WTC11 (cell line): ENCODE measurements at places on chromosomes 6 and 20. TPM values are rescaled to one million over a fixed set of nuclear protein-coding genes. Genes with fewer than 3 reads are reported as not detected.

DNA sequence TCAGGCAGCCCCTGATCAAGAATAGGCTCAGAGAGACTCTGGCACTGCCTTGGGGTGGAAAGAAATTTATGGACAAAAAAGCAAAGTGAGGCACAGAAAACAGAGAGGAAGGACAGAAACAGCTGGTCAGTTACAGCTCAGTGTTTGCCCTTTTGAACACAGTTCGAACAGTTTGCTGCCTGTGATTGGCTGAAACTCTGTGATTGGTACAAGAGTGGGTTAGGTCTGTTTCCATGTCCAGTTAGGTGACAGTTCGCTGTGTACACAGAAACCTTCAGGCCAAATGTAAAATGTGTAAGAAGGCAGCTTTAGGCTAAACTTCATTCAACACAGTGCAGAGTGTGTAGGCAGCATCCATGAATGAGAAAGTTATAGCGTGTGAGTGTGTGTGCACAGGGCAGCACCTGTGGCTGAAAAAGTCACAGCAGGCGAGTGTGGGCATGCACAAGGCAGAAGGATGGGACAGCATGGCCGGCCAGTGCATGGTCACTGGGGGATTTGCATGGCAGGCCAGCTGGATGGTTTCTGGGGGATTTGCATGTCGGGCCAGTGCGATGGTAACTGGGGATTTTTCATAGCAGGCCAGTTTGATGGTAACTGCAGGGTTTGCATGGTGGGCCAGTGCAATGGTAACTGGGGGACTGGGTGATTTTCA lies 75.4 kb upstream of the FRMD1 start:
- DNase-seq = no peak
- H3K4me1 ChIP-seq = peaks cover 36% of the 10 kb centered on the region
- H3K27me3 ChIP-seq = no peaks in the 10 kb centered on the region; the same call in 1 of the 2 replicates
- no peaks in the 10 kb centered on the region for H3K36me3 ChIP-seq
- no peak overlapping the region for H3K4me3 ChIP-seq
- H3K27ac ChIP-seq = no peak overlapping the region

DNA sequence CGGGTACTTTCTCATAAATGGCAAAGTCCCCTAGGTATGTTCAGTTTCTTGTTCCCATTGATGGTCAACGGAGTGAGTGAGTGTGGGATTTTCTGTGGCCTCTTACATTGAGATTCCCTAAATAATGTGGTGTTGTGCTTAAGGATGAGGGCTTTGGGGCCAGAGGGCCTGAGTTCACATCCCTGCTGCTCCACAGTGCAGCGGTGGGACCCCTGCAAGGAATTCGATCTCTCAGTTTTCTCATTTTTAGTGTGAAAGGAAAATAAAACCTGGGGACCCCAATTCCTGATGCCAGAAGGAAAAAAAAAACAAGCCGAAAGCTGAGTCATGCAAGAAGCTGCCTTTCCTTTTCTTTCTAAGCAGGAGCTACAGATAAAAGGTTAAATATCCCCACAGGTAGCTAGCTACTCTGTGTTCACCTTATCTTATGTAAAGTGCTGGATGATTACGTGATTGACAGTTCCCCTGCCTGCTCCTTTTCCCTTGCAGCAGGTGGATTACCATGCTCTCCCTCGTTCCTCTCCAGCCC lies 120.2 kb upstream of the CLDN20 start:
- H3K27ac ChIP-seq = peak overlapping the region; percentile 89
- H3K4me3 ChIP-seq = peak overlapping the region; percentile 27
- H3K27me3 ChIP-seq = no peaks in the 10 kb centered on the region
- peaks cover 56% of the 10 kb centered on the region for H3K4me1 ChIP-seq
- H3K36me3 ChIP-seq = peaks cover 15% of the 10 kb centered on the region

DNA sequence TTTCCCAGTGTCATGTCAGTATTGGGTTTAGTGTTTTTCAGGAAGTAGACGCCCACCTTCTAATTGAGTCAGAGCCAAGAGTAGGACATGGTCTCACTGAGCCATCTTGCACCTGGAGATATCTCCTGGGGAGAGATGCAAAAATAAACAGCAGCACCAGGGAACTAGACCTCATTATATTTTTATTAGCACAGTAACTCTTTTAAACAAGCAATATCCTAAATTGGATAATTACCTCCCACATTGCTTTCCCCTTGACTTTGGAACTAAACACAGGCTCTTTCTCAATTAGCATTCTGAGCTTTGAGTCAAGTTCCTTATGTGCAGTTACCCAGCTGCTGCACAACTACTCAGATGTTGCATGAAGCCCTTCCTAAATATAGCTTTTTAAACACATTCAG lies 175.4 kb downstream of the IBTK start:
- no peak overlapping the region for H3K27ac ChIP-seq
- no peaks in the 10 kb centered on the region for H3K27me3 ChIP-seq
- no peak overlapping the region for H3K4me3 ChIP-seq
- no peaks in the 10 kb centered on the region for H3K36me3 ChIP-seq

DNA sequence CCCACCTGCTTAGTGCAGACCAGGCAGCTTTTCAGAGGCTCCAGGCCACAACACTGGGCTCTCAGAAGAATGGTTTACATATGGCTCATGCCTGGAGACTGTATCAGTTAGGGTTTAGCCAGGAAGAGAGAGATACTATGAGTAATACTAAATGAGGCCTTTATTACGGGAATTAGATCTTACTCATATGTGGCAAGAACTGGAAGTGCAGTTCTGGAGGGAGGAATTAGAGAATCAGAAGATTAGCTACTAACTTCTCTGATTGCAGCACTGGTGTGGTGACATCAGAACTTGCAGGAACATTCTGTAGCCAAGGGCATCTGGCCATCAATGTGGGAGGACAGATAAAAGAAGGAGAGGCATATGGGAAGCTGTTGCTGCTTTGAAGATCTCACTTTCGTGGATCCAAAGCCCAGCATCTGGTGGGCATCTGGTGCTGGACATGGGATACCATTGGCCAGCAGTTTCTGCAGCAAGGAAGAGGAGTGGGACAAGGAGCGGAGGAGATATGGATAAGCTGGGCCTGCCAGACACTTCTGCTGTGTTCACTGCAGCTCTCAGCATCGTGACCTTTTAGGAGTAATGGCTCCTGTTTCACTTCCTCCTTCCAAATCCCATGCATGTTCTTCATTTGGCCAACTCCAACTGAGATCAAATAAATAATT lies 248.5 kb downstream of the BTBD3 start:
- no peaks in the 10 kb centered on the region for H3K27me3 ChIP-seq
- peaks cover 16% of the 10 kb centered on the region for H3K36me3 ChIP-seq
- no peak overlapping the region for H3K4me3 ChIP-seq

DNA sequence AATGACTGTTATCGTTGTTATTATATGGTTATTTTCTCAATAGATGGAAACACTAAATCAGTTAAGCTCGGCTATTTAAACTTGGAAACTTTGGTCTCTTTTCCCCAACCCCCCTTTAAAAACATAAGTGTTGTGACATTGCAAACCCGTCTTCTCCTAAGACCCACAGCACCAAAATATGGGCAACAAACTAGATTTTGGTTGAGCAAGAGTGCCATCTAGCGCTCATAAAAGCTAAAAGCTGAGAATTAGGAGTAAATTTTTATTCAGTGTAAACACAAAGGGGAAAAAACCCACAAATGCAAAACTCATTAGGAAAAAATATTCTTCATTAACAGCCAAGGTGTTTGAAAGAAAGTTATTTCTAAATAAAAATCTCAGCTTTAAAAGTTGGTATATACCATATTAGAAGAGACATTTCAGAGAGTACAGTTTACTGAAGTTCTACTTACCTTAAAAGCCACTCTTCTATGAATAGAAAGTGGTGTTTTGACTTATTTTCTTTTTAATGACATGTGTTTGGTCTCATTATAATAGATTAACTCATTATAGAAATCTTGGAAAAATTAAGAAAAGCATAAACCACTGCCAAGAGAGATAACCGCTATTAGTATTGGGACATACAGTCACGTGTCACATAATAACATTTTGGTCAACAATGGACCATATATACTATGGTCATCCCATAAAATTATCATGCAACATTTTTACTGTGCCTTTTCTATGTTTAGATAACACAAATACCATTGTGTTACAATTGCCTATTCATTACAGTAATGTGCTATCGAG lies 21.1 kb downstream of the SESN1 start:
- peaks cover 4% of the 10 kb centered on the region for H3K4me1 ChIP-seq
- no peak overlapping the region for H3K4me3 ChIP-seq
- H3K27ac ChIP-seq = no peak overlapping the region

POU5F1 gene
- total RNA-seq = 2,735 to 3,160 TPM (median 3,135 TPM) in 3 replicates

DNA sequence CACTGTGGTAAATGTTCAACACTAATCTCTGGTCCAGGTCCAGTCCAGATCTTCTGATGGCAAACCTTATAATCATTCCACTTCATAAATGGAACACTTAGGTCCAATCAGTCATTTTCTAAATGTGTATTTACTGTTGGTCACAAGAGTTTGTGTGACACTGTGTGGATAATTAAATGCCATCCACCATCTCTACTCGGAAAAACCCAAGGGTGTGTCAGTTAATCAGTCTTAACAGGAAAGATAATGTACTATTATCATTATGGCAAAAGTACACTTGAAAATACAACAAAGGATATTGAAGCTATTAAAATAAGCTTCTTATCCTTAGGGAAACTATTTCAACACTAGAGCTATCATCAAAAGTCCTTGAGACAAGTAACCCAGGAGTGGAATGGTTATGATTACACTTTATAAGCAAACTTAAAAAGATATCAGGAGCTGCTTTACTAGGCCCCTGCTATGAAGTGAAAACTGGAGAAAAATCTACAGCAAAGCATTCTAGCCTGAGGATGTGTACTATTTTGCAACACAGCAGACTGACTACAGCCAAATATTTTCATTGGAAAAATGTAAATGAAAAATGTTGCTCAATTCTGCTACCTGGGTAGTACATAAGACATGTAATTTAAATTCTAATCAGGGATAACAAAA lies 227.9 kb downstream of the LAMA2 start:
- H3K4me3 ChIP-seq = no peak overlapping the region
- H3K27me3 ChIP-seq = no peaks in the 10 kb centered on the region

- H3K27ac ChIP-seq = no peak overlapping the region
- H3K4me3 ChIP-seq = no peak overlapping the region
- no peaks in the 10 kb centered on the region; the same call in 1 of the 2 replicates for H3K27me3 ChIP-seq
- H3K4me1 ChIP-seq = peaks cover 25% of the 10 kb centered on the region
- peaks cover 7% of the 10 kb centered on the region for H3K36me3 ChIP-seq
These were observed 172.5 kb downstream of the SLC24A3 start for GRCh38 chr20:19384940-19385339.

- H3K4me1 ChIP-seq = no peaks in the 10 kb centered on the region
- H3K27me3 ChIP-seq = no peaks in the 10 kb centered on the region
- no peak for DNase-seq
- H3K4me3 ChIP-seq = no peak overlapping the region
These were observed 40.3 kb upstream of the PPP1R3G start for GRCh38 chr6:5044866-5045265.

GRCh38 chr20:41147767-41148191 lies 10.4 kb downstream of the PLCG1 start:
- H3K36me3 ChIP-seq = peaks cover 10% of the 10 kb centered on the region; the same call in 1 of the 2 replicates
- H3K4me3 ChIP-seq = no peak overlapping the region
- H3K27ac ChIP-seq = no peak overlapping the region
- no peak for DNase-seq

DNA sequence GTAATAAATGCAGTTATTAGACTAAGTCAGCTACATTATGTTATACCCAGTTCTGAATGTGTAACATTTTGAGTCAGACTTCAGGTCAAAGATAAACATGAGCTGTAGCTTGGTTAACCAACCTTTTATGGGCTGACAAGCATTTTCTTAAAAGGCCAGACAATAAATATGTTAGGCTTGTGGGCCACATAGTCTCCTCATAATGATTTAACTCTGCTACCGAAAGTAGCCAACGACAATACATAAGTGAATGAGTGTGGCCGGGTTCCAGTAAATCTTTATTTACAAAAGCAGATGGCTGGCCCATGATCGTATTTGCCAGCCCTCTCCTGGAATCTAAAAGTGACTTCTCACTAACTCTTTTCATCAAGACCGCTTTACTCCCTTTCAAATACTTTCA lies 49.9 kb downstream of the ATG5 start:
- peaks cover 8% of the 10 kb centered on the region for H3K4me1 ChIP-seq
- no peaks in the 10 kb centered on the region for H3K27me3 ChIP-seq
- DNase-seq = no peak
- H3K4me3 ChIP-seq = no peak overlapping the region
- H3K27ac ChIP-seq = no peak overlapping the region

DNA sequence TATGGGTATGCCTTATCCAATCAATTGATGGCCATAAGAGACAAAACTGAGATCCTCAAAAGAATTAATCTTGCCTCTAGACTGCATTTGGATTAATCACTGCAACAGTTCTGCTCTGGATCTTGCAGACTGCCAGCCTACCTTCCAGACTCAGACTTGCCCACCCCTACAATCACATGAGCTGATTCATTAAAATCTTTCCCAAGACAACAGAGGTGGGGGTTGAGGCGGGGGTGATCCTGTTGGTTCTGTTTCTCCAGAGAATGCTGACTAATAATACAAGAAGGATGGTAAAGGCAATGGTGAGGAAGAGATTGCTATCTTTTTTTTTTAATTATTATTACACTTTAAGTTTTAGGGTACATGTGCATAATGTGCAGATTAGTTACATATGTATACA lies 43.7 kb upstream of the MEI4 start:
- no peaks in the 10 kb centered on the region for H3K36me3 ChIP-seq
- H3K27me3 ChIP-seq = no peaks in the 10 kb centered on the region
- H3K27ac ChIP-seq = no peak overlapping the region
- no peak for DNase-seq
- no peaks in the 10 kb centered on the region for H3K4me1 ChIP-seq

PAK5 gene
- 0.31 to 0.53 TPM (median 0.48 TPM) in 3 replicates for total RNA-seq

AIF1 gene
- 5.4 to 8.5 TPM (median 7.1 TPM) in 3 replicates for total RNA-seq

- H3K27ac ChIP-seq = peak overlapping the region; percentile 41; the same call in 1 of the 2 replicates
- no peaks in the 10 kb centered on the region for H3K27me3 ChIP-seq
- no peak for DNase-seq
- H3K4me3 ChIP-seq = no peak overlapping the region
- H3K4me1 ChIP-seq = peaks cover 26% of the 10 kb centered on the region
These were observed 20.0 kb upstream of the POU5F1 start for GRCh38 chr6:31190488-31190887.

- H3K36me3 ChIP-seq = peaks cover 18% of the 10 kb centered on the region
- H3K27ac ChIP-seq = no peak overlapping the region
- H3K4me1 ChIP-seq = peaks cover 3% of the 10 kb centered on the region; the same call in 1 of the 2 replicates
- no peak for DNase-seq
- no peak overlapping the region for H3K4me3 ChIP-seq
These were observed 15.8 kb upstream of the MAP7 start for GRCh38 chr6:136566007-136566487.

GRCh38 chr6:112911959-112912358 lies 564.8 kb downstream of the RFPL4B start:
- H3K4me3 ChIP-seq = no peak overlapping the region
- H3K27ac ChIP-seq = no peak overlapping the region
- no peaks in the 10 kb centered on the region for H3K36me3 ChIP-seq
- peaks cover 20% of the 10 kb centered on the region for H3K4me1 ChIP-seq
- H3K27me3 ChIP-seq = no peaks in the 10 kb centered on the region

HFE gene
- total RNA-seq = 1.9 to 2.4 TPM (median 2.0 TPM) in 3 replicates

LTA gene
- total RNA-seq = 0.46 to 1.2 TPM (median 0.87 TPM) in 3 replicates

MC3R gene
- not detected in 3 replicates for total RNA-seq

- H3K27ac ChIP-seq = no peak overlapping the region
- no peaks in the 10 kb centered on the region for H3K4me1 ChIP-seq
- peaks cover 3% of the 10 kb centered on the region; the same call in 1 of the 2 replicates for H3K36me3 ChIP-seq
- H3K27me3 ChIP-seq = no peaks in the 10 kb centered on the region
These were observed 9.2 kb downstream of the CEP57L1 start for GRCh38 chr6:109104512-109104911.

GRCh38 chr20:56628873-56629463 lies at the start of gene TFAP2C:
TSS of gene TFAP2C (plus strand) at chr20:56629306. CDS start at chr20:56629545, 239 bp downstream.
- peaks cover 19% of the 10 kb centered on the region for H3K36me3 ChIP-seq
- peak within 1 kb of the TSS; percentile 83 for H3K4me3 ChIP-seq
